ENCODE measurements at places on chromosomes 7 and 10. TPM values are rescaled to one million over a fixed set of nuclear protein-coding genes. Genes with fewer than 3 reads are reported as not detected.
A peak's percentile ranks its signal among the peaks of the same experiment; 100 is the strongest.

DNA sequence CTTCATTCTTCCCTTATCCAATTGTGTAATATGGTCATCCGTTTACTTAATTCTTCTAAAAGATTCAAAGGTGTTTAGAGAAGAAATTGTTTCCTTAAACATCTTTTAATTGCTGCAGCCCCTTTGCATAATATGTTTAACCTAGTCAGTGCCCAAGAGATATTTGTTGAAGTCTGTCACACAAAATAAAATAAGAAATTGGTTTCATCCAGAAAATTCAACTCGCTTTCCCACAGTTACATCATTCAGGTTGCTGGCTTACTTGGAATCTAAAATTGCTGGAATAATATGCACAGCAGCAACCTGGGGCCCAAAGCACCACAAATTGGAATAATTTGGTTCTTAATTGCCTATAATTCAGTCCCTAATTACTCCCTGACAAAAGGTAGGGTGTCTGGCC lies 155.1 kb upstream of the ETV1 start:
- H3K36me3 ChIP-seq = no peaks in the 10 kb centered on the region
- no peaks in the 10 kb centered on the region for H3K4me1 ChIP-seq
- no peak for DNase-seq
- H3K27me3 ChIP-seq = no peaks in the 10 kb centered on the region
- H3K4me3 ChIP-seq = no peak overlapping the region
- no peak overlapping the region for H3K27ac ChIP-seq

- H3K36me3 ChIP-seq = peaks cover 6% of the 10 kb centered on the region
- no peak overlapping the region for H3K4me3 ChIP-seq
- H3K4me1 ChIP-seq = peaks cover 2% of the 10 kb centered on the region
- no peak overlapping the region for H3K27ac ChIP-seq
- H3K27me3 ChIP-seq = no peaks in the 10 kb centered on the region
Observed at GRCh38 chr7:130022623-130023175, 28.5 kb downstream of the ZC3HC1 start.

- DNase-seq = no peak
- no peaks in the 10 kb centered on the region for H3K36me3 ChIP-seq
- no peak overlapping the region for H3K27ac ChIP-seq
Observed at GRCh38 chr7:85022064-85022697, 164.7 kb downstream of the SEMA3D start.

DNA sequence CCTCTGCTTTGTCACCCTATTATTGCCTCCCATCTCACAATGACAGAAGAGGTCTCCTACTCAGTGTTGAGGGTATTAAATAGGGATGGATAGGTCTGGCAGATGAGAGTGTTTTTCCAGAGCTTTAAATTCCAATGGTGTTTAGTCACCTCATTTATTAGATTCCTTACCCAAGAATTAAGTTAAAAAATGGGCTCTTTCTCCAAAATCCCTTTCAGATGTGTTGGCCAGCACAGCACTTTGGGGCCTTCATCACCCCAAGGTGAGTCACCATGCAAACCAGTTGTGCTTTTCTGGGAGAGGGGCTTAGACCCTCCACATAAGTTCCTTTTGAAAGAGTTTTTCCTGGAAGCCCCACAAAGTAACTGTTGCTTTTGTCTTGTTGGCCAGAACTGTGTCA lies 78.4 kb downstream of the CYP26A1 start:
- no peak overlapping the region for H3K27ac ChIP-seq
- no peaks in the 10 kb centered on the region for H3K4me1 ChIP-seq
- H3K36me3 ChIP-seq = no peaks in the 10 kb centered on the region
- H3K4me3 ChIP-seq = no peak overlapping the region
- DNase-seq = no peak

CYP3A4 gene
- total RNA-seq = not detected

- no peak overlapping the region for H3K27ac ChIP-seq
- no peaks in the 10 kb centered on the region for H3K36me3 ChIP-seq
- DNase-seq = no peak
- H3K27me3 ChIP-seq = no peaks in the 10 kb centered on the region
Observed at GRCh38 chr7:79185605-79186004, 267.9 kb downstream of the MAGI2 start.

DNA sequence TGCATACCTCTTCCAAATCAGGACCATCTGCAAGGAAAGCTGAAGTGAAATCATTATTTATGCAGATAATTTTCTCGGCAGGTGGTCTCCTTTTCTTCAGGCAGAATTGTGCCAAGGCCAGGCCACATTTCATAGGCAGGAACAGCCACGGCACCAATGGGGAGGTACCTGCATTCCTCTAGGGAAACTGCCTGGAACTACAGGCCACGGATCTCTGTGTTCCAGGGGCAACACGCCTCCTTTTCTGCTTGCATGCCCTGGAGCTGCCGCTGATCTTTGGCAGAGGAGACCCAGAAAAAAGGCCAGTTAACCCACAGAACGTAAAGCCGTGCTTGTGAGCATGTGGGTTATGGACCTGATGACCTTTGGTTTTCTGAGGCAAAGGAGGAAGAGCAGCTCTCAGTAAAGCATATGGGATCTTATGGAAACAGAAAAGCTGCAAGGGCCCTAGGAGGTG lies 111.2 kb upstream of the KIAA1217 start:
- no peaks in the 10 kb centered on the region for H3K4me1 ChIP-seq
- H3K4me3 ChIP-seq = no peak overlapping the region
- DNase-seq = no peak
- no peak overlapping the region for H3K27ac ChIP-seq

DNA sequence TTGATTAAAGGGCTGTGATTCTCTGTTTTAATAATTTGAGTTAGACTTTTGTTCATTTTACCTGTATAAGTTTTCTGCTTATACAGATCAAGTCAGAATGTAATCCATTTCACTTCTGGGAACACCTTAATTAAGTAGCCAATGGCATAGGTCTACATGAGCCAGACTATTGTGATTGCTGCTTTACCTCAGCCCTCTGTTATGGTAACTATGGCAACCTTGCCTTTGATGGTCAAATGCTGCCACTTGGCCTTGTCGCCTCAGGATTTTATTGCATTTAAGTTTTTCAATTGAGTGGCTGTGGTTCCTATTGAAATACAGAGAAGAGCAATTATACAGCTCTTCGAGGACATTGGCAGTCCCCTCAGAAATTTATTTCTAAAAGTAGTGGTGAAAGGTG lies 64.3 kb upstream of the TMEM106B start:
- no peaks in the 10 kb centered on the region for H3K36me3 ChIP-seq
- no peak overlapping the region for H3K4me3 ChIP-seq
- peaks cover 12% of the 10 kb centered on the region for H3K27me3 ChIP-seq
- no peak overlapping the region for H3K27ac ChIP-seq

- DNase-seq = peak; percentile 16
- H3K27ac ChIP-seq = no peak overlapping the region
- no peaks in the 10 kb centered on the region for H3K36me3 ChIP-seq
- no peaks in the 10 kb centered on the region for H3K4me1 ChIP-seq
- H3K4me3 ChIP-seq = no peak overlapping the region
- no peaks in the 10 kb centered on the region for H3K27me3 ChIP-seq
Observed at GRCh38 chr10:129927351-129928120, 36.5 kb downstream of the EBF3 start.

GRCh38 chr10:12180221-12180974 lies 15.3 kb downstream of the NUDT5 start:
- peaks cover 15% of the 10 kb centered on the region for H3K4me1 ChIP-seq
- peaks cover 8% of the 10 kb centered on the region for H3K36me3 ChIP-seq
- no peak for DNase-seq
- H3K27ac ChIP-seq = peak overlapping the region; percentile 92
- H3K4me3 ChIP-seq = peak overlapping the region; percentile 65
- H3K27me3 ChIP-seq = no peaks in the 10 kb centered on the region

NUTM2D gene
- total RNA-seq = 2.2 TPM

DNA sequence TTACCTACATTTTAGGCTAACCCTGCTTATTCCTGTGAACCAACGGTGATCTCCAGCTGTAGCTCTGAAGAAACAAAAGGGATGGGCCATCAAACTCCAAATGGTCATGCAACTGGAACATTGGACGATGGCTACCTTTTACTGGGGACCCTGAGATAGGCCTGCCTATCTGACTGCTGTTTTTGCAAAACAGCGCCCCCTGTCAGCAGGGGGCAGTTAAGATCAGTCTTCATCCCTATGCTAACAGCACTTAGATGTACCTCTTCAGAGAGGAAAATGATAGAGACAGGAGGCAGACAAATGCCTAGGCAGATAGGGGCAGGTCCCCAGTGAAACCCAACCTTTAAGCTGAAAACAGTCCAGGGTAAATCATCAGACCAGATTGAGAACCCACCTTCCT lies 1085.4 kb upstream of the SORCS1 start:
- no peaks in the 10 kb centered on the region for H3K36me3 ChIP-seq
- no peak for DNase-seq
- H3K4me1 ChIP-seq = no peaks in the 10 kb centered on the region

GRCh38 chr10:73907841-73908517 lies 3.0 kb upstream of the PLAU start:
- H3K27ac ChIP-seq = no peak overlapping the region
- peak overlapping the region; percentile 45 for H3K4me3 ChIP-seq
- peaks cover 30% of the 10 kb centered on the region for H3K4me1 ChIP-seq
- no peaks in the 10 kb centered on the region for H3K36me3 ChIP-seq
- no peak for DNase-seq

- H3K4me1 ChIP-seq = no peaks in the 10 kb centered on the region
- H3K27ac ChIP-seq = no peak overlapping the region
- DNase-seq = no peak
- H3K27me3 ChIP-seq = no peaks in the 10 kb centered on the region
- no peaks in the 10 kb centered on the region for H3K36me3 ChIP-seq
Observed at GRCh38 chr10:51204701-51205100, 130.4 kb downstream of the PRKG1 start.

DNA sequence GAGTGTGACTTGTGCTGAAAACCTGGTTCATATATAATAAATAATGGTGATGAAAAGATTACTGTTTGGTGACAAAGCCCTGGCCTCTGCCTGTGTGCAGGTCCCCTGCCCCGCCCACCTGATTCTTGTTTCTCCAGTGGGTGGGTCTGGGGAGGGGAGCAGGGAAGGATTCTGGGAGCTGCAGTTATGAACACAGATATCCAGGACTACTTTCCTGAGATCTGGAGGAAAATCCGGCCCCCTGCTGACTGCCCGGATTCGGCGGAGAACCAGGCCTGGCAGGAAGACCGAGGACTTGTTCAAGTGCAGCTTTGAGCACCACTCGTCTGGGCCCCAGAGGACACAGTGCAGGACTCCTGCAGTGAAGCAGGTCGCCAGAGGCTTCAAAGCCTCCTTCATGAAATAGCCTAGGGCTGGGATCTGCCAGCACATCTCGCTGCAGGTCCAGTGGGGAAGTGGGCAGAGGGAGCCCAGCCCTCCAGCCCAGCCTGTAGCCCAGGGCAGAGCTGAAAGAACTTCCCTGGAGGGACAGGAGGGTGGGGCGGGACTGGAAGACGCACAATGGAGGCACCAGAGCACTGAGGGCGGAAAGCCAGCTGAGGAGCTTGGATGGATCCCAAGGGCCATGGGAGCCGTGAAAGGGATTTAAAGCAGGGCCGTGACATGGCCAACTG lies 7.0 kb downstream of the ATP6V0E2 start:
- no peak overlapping the region for H3K27ac ChIP-seq
- peak; percentile 44 for DNase-seq
- H3K4me3 ChIP-seq = no peak overlapping the region
- H3K27me3 ChIP-seq = no peaks in the 10 kb centered on the region

DNA sequence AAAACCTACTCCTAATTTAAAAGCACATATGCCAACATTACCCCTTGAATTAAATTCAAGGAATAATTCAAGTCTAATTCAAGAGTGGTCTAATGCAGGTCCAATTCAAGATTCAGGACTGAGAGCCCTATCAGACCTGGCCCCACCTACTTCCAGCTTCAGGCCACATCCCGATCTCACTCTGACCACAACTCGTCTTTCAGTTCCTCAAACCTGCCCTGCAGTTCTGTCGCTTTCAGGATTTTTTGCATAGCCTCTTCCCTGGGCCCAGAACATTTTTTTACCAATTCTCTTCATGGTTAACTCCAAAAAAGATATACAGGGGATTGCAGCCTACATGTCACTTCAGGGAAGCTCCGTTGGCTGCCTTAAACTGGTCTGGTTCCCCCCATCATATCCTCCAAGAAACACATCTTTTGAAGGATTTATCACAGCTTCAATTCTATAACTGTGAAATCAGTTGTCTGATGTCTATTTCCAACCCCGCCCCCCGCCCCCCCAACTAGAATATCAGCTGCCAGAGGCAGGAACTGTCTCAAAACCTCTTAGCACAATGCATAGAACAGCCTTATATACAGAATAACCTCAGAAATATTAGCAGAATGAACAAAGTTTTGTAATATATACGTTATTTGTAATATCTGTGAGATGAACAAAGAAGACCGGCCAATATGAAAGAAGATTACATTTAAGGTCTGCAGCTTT lies 20.8 kb downstream of the CCDC6 start:
- peaks cover 8% of the 10 kb centered on the region for H3K36me3 ChIP-seq
- H3K4me3 ChIP-seq = peak overlapping the region; percentile 90
- DNase-seq = peak; percentile 77
- peaks cover 85% of the 10 kb centered on the region for H3K4me1 ChIP-seq

- DNase-seq = no peak
- peaks cover 8% of the 10 kb centered on the region for H3K27me3 ChIP-seq
- H3K36me3 ChIP-seq = no peaks in the 10 kb centered on the region
- H3K4me3 ChIP-seq = no peak overlapping the region
- no peak overlapping the region for H3K27ac ChIP-seq
- peaks cover 2% of the 10 kb centered on the region for H3K4me1 ChIP-seq
Observed at GRCh38 chr7:69518705-69519077, 79.6 kb upstream of the AUTS2 start.

MKX gene
- total RNA-seq = 0.86 TPM

DNA sequence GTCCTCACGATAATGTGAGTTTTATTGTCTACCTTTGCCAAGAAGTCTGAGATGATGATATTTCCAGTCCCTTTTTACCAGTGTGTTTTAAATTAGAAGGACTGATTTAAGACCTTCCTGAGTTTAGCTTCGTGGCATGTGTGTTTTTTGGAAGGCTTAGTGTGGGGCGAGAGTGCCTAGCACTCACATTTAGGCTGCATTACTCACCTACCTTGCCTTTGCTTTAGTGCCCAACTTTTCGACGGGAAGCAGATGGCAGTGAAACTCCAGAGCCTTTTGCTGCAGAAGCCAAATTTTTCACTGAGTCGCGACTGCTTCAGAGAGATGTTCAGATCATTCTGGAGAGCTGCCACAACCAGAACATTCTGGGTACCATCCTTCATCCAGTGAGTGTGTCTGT lies 50.9 kb downstream of the SND1 start:
- H3K27me3 ChIP-seq = no peaks in the 10 kb centered on the region
- H3K27ac ChIP-seq = no peak overlapping the region
- no peaks in the 10 kb centered on the region for H3K4me1 ChIP-seq
- H3K36me3 ChIP-seq = peaks cover 53% of the 10 kb centered on the region
- H3K4me3 ChIP-seq = no peak overlapping the region

GRCh38 chr10:97270523-97271154 lies 21.8 kb downstream of the ARHGAP19 start:
- no peaks in the 10 kb centered on the region for H3K4me1 ChIP-seq
- DNase-seq = no peak
- no peaks in the 10 kb centered on the region for H3K27me3 ChIP-seq
- H3K36me3 ChIP-seq = no peaks in the 10 kb centered on the region
- no peak overlapping the region for H3K27ac ChIP-seq

CCDC3 gene
- 0.45 TPM for total RNA-seq

- H3K36me3 ChIP-seq = no peaks in the 10 kb centered on the region
- peaks cover 2% of the 10 kb centered on the region for H3K27me3 ChIP-seq
- no peaks in the 10 kb centered on the region for H3K4me1 ChIP-seq
- H3K4me3 ChIP-seq = no peak overlapping the region
- no peak overlapping the region for H3K27ac ChIP-seq
Observed at GRCh38 chr7:23586159-23586558, 11.0 kb upstream of the CCDC126 start.
